ENCODE measurements at places on chromosomes 1 and 21.

DNA sequence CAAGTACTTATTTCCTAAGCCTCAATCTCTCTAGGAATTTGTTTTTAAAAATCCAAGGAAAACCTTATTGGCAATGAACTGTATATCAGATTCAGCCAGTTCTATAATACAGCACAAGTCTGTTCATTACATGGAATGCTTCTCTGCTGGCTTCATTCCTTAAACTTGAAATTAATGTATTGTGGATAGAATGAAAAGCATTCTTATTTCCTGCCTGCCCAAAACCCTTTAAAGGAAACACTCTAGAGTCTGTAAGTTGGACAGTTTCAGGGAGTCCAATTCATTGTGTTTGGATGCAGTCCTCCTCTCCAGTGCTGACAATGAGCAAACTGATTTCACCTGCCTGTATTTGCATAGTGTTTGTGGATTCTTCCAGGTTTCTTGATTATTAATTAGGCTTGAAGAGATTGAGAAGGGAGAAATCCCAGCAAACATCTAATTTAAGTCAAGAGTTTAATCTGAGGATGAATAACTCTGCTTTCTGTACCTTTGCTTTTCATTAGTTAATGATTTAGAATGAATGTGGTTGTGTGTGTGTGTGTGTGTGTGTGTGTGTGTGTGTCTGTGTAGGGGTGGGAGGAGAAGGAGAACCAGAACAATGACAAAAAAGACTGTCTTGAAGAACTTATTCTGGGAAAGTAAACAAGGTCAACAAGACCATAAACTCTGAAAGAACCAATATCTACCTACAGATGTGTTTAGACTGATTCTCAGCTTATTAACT is 61.2 kb downstream of the CACHD1 start:
- DNase-seq: no peak

GRCh38 chr1:39672551-39672947 is 642 bp upstream of the NT5C1A start:
- DNase-seq: no peak

DNA sequence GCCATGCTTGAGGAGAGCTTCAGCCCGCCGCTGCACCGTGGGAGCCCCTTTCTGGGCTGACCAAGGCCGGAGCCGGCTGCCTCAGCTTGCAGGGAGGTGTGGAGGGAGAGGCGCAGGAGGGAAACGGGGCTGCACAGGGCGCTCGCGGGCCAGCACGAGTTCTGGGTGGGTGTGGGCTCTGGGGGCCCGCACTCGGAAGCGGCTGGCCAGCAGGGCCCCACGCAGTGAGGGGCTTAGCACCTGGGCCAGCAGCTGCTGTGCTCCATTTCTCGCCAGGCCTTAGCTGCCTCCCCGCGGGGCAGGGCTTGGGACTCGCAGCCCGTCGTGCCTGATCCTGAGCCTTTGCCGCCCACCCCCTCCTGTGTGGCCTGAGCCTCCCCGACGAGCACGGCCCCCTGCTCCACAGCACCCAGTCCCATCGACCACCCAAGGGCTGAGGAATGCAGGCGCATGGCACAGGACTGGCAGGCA is 1554.0 kb downstream of the KCNT2 start:
- DNase-seq: no peak

GRCh38 chr1:158547533-158547932 is 6.7 kb downstream of the OR6Y1 start:
- DNase-seq: no peak

DNA sequence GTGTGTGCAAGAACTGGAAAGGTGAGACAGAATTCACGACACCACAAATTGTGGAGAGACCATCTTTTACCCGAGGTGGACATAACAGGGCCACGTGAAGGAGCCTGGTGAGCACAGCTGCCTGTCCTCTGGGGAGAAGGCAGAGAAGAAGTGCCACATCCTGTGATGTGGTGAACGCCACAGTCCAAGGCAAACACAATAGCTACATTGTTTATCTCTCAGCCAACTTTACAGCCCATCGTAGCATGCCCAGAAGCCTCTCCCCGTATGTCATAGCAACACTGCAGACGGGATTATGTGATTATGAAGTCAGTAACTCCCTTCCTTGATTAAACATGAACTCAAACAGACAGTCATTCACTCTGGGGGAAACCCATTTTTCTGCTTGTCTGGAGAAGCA is 612.2 kb downstream of the SMYD3 start:
- no peak for DNase-seq

GRCh38 chr1:67710417-67710816 is 25.4 kb downstream of the GADD45A start:
- no peak for DNase-seq

DNA sequence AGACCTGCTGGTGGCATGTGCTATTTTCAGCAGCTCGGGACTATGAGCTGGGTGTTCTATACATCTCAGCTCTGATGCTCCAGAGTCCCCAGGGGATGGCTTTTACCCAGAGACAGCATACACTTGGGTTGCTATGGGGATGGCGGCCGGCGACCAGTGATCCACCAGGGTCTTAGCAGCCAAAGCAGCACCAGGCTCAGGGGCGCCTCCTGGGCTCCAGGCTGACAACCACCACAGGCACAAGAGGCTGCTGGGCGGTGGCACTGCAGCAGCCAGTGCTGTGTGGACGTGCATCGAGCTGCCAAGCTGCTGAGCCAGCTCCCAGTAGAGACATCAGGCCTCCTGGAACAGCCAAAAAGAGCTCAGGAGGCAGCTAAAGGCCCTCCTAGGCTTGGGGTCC is 37.6 kb upstream of the CLSTN1 start:
- no peak for DNase-seq

GRCh38 chr1:202850593-202851362 is 38.2 kb downstream of the RABIF start:
- DNase-seq: no peak

GRCh38 chr1:9782897-9783296 is 40.9 kb downstream of the CLSTN1 start:
- no peak for DNase-seq

GRCh38 chr21:36981049-36981391 is 14.6 kb upstream of the HLCS start:
- no peak for DNase-seq

GRCh38 chr1:10530281-10530740 is 55.6 kb downstream of the PEX14 start:
- DNase-seq: no peak

DNA sequence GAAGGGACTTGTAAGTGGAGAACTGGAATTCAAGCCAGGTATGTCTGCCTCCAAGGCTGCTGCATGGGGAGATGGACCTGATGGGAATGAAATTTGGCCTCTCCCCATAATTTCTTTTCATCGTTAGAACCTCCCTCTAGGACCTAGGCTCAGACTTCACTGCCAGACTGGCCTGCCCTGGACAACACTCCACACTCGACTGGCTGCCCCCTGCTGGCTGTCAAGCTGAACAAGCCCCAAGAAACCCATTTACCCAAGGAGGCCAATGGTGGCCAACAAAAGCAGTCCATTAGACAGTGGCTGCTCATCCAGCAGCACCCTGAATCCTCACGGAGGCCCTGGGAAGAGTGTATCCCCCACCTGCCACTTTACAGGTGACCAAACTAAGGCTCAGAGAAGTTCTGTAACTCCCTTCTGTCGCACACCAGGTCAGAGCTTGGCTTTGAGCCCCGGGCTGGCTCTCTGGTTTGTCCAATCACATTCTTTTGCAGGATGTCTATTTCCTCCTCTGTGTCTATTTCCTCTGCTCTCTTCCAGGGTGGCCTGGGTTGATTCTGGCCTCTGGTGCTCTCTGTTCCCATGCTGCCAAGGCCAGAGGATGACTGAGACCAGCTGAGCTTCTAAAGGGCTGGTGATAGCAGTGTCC is 3.8 kb downstream of the RNF186 start:
- DNase-seq: no peak

GRCh38 chr1:111857194-111857651 is 101.5 kb downstream of the DDX20 start:
- DNase-seq: no peak

- no peak for DNase-seq
These were observed 18.9 kb downstream of the NECAP2 start for GRCh38 chr1:16459352-16459925.

DNA sequence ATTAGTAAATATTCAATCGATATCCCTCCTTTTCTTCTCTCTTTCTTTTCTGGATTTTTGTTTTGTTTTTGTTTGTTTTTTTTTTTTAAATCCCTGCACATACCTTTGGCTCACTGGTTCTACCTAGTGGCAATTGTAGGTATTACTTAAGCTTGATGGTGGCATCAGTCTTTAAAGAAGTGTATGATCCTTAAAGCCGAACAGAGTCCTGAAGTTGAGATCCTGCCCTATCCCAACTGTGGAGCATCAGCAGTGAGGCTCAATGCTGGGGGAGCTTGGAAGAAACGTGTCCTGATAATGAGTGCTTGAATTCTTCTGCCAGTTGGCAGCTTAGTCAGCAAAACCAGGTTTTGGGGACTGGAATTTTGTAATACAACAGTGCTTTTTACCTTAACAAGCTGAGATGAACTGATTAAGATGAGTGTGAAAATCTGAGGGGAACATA is 60.8 kb downstream of the FASLG start:
- peak; percentile 6 for DNase-seq

DNA sequence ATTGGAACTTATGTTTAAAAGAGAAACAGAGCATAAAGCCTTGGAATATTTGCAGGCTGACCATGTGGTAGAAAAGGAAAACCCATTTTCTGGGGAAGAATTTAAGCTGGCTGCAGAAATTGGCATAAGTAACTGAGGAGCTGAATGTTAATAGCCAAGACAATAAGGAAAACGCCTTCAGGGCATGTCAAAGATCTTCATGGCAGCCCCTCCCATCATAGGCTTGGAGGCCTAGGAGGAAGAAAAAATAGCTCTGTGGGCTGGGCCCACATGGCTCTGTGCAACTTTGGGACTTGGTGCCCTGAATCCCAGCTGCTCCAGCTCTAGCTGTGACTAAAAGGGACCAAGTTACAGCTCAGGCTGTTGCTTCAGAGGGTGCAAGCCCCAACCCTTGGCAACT is 51.5 kb downstream of the CTH start:
- no peak for DNase-seq

- DNase-seq: no peak
These were observed 32.6 kb downstream of the ATP1B1 start for GRCh38 chr1:169138866-169139670.

DNA sequence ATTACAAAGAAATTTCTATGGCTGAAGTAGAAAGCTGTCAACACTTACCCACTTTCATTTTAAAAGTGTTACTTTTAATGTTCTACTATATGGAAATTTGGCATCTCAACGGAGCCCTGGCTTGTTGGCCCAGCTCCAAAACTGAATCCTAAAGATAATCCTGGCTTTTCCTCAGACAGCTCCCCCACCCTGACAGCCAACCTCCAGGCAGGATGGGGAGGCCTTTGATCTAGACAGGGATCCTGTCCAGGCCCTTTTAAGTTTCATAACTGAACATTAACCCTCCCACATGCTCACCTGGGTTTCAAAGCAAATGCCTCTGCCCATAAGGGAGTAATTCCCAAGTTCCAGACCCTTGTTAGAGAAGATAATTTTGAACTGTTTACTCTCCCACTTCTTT is 99.3 kb upstream of the RALGPS2 start:
- no peak for DNase-seq

DNA sequence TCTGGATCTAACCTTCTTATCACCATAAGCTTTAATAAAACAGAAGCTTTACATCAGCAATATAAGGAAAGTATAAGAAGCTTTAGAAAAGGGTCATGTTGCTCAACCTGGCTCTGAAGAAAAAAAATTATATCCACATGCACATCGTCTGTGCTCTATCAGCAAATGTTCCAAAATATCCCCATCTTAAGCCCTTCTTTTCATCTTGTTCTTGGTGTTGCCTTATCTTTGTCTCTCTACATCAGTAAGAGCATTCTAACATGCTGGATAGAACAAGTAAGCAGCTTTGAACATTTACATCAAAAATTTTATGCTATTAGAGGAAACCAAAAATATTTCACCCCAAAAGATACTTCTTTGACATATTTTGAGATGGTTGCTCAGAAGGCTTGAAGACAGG is 157.8 kb upstream of the SNX7 start:
- DNase-seq: no peak

- no peak for DNase-seq
These were observed 50.9 kb downstream of the PRDM15 start for GRCh38 chr21:41827951-41828883.

GRCh38 chr1:232127190-232127589 is 500.6 kb downstream of the DISC1 start:
- DNase-seq: no peak

DNA sequence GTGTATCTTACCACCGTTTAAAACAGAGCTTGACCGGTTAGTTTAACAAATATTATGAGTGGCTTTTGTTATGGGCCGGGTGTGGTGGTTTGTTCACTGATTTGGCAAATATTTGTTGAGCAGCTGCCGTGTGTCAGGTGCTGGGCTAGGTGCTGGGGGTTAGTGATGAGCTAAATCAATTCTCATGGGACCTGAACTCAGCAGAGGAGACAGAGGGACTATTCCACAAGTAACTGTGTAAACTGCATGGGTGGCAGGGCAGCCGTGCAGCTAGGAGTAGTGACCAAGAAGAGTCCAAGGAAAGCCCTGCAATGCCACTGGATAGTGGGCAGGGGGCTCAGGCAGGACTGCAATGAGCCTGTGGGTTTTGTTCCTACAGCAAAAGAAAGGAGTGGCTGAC is 11.2 kb upstream of the C2CD2 start:
- no peak for DNase-seq

- DNase-seq: peak; percentile 31
These were observed 3.4 kb upstream of the EXO1 start for GRCh38 chr1:241844593-241844992.

DNA sequence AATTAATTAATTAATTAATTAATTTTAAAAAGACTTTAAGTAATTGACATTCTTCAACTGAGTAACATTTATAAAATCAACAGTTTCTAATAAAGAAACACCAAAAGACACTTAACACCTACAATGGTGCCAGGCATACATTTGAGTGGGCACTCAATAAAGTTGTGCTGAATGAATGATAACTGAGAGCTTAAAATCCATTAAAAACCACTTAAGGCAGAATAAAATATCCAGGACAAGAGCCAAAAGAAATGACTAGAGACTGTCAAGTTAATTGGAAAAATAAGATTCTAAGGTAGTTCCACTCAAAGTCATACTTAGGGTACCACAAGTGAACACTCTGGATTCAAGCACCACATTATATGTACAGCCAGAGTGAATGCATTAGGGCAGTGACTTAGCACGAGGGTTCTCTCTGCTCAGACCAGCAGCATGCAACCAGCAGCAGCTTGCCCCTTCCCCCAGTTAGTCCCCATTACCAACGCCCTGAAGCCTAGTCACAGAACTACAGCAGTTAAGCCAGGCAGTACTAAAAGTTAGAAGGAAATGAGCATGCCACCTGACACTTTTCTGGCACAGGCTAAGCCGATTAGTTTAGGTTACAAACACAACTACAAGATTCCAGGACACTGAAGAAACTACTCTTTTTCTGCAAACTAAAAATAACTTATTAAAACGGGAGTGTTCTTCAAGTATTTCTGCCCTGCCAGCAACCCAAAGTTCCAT is 46.5 kb downstream of the LUZP1 start:
- DNase-seq: no peak

GRCh38 chr21:19031953-19032352 is 628.4 kb upstream of the TMPRSS15 start:
- no peak for DNase-seq

- no peak for DNase-seq
These were observed 189.4 kb downstream of the NCAM2 start for GRCh38 chr21:21187579-21187978.

- DNase-seq: no peak
These were observed at the start of gene S100A3 for GRCh38 chr1:153548722-153549688. S100A3 (minus strand) TSS chr1:153549258; CDS start chr1:153548485, 773 bp downstream.

GRCh38 chr1:221363039-221363438 is 378.9 kb downstream of the DUSP10 start:
- no peak for DNase-seq
